NCI-H1930 (cell line): ENCODE measurements at places on chromosomes 12 and 14.

GRCh38 chr12:123280971-123281370 is 9.3 kb upstream of the CDK2AP1 start:
- DNase-seq, result no peak

DNA sequence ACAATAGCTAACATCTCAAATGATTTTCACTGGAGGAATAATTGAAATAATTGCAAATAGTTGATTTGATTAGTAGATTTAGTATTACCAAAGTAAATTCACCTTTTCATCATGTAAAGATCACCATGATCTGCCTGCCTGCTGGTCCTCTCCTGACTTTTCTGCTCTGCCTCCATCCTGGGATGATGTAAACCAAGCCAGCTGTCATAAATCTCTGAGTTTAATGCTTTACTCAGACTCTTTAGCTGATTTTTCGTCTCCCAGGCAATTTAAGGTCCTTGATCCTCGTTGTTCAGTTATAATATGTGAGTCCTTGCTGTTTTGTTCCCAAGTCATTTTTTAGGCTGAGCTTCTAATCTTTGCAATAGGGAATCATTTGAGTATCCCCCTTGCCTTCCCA is 138.0 kb downstream of the ANO4 start:
- no peak for DNase-seq

DNA sequence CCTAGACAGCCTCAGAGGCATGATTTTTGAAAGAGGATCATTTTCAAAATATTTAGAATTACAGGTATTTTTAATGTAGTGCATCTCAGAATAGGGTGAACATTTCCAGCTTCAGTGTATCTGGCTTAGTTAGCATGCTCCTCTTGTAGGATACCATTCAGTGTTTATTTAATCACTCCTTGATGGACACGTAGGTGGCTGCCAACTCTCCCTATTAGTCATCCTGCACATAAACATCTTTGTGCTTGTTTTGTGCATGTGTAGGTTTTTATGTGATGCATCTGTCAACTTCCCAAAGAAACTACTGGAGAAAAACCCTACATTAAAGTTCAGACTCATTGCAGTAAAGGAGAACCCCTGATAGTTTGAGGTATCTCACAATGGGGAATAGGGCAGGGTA is 52.5 kb upstream of the RBM19 start:
- DNase-seq, result no peak

- DNase-seq, result no peak
Measured at GRCh38 chr12:124352839-124353238, 57.9 kb downstream of the RFLNA start.

DNA sequence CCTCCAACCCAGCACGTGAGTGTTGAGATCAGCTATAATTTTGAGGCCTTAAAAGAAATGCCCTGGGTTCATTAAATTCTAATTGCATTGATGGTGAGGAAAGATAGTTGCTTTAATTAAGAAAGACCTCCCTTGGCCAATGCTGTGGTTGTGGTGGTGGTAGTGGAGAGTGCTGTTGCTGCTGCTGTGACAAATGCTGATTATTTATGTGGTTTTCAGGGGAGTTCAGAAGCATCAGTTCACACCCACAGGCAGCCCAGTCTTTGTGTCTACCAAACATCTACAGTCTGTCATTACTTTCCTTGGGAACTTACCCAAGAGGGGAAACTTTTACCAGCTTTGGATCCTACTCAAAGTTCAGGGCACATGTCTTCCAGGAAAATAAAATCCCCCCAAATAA is 178.4 kb upstream of the PARP11 start:
- no peak for DNase-seq

- DNase-seq, result no peak
Measured at GRCh38 chr12:64351265-64351664, 39.3 kb downstream of the C12orf56 start.

GRCh38 chr12:62426089-62426488 is 40.5 kb upstream of the MON2 start:
- no peak for DNase-seq

GRCh38 chr12:124211753-124212152 is 83.1 kb upstream of the RFLNA start:
- DNase-seq, result no peak

GRCh38 chr12:132601171-132601883 is 9.1 kb downstream of the LRCOL1 start:
- DNase-seq, result no peak

- DNase-seq, result no peak
Measured at GRCh38 chr14:104318558-104319490, 180.4 kb downstream of the KIF26A start.

- no peak for DNase-seq
Measured at GRCh38 chr14:33837943-33838683, 112.8 kb downstream of the EGLN3 start.

- no peak for DNase-seq
Measured at GRCh38 chr14:32458720-32459119, 129.6 kb downstream of the AKAP6 start.

GRCh38 chr12:79661629-79662028 is 29.1 kb downstream of the PAWR start:
- DNase-seq, result no peak

- no peak for DNase-seq
Measured at GRCh38 chr12:11804130-11804529, 154.7 kb downstream of the ETV6 start.

DNA sequence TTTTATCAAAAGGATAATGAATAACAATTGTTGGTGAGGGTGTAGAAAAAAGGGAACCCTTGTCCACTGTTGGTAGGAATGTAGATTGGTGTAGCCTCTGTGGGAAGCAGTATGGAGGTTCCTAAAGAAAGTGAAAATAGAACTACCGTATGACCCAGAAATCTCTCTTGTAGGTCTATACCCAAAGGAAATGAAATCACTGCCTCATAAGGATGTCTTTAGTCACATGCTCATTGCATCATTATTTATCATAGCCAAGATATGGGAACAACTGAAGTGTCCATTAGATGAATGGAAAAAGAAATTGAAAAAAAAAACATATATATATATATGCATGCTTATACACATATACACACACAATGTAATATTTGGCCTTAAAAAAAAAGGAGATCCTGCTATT is 158.8 kb upstream of the NPAS3 start:
- no peak for DNase-seq

GRCh38 chr14:101591121-101591520 is 29.8 kb downstream of the DIO3 start:
- DNase-seq, result no peak

GRCh38 chr12:76634133-76634532 is 74.6 kb upstream of the OSBPL8 start:
- DNase-seq, result no peak
